ENCODE measurements at places on chromosomes 3 and 15.

GRCh38 chr3:119098619-119099222 lies 47.2 kb upstream of the TEX55 start:
- no peak for DNase-seq

DNA sequence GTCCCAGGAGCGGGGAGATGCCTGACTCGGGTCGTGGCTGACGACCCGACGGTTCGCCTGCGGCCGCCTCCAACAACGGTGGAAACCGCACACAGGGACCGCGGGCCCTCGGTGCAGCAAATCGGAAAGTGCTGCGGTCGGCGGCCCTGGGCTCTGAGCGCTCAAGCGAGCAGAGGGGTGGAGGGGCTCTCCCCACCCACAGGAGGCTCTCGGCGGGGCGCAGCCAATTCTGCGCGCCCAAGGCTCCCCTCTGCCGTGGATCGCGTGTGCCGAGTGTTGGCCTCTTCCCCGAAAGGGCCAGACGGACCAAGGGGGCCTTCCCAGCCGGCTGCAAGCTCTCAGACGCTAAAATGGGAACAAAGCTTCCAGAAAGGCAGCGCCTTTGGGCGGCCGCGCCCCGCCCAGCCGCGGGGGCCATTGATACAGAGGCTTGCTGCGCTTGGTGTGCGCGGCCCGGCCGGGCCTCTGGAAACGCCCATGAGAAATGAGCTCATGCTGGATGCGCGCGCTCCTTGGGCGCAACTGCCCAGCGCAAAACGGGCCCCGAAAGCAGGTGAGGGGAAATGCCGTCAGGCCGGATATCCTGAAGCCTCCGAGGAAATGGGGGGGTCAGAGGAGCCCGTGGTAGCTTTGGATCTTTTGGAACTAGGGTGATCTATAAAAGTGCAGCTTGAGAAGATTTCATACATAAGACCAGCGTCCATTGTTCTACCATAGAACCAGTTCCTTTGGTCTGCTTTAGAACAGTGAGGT lies 1.2 kb upstream of the GSK3B start:
- DNase-seq = peak; percentile 63

GRCh38 chr3:64870876-64871646 lies 183.3 kb upstream of the ADAMTS9 start:
- no peak for DNase-seq

- no peak for DNase-seq
These were observed 179.1 kb downstream of the AKAP13 start for GRCh38 chr15:85559530-85559929.

GRCh38 chr15:77649017-77649416 lies 16.3 kb upstream of the LINGO1 start:
- DNase-seq = no peak

- DNase-seq = no peak
These were observed 25.6 kb upstream of the ALDH1L1 start for GRCh38 chr3:126205717-126206655.
